Activated gamma-delta T cell treated with anti-CD3 and anti-CD28 coated beads, Interleukin-2, amount 50 U/mL, for 16 hours (primary cell): ENCODE measurements at places on chromosomes 7 and 10.

- no peak for DNase-seq
These were observed 27.7 kb upstream of the TM9SF3 start for GRCh38 chr10:96614515-96614914.

- DNase-seq = no peak
These were observed 2.7 kb upstream of the HERPUD2 start for GRCh38 chr7:35697414-35698175.

DNA sequence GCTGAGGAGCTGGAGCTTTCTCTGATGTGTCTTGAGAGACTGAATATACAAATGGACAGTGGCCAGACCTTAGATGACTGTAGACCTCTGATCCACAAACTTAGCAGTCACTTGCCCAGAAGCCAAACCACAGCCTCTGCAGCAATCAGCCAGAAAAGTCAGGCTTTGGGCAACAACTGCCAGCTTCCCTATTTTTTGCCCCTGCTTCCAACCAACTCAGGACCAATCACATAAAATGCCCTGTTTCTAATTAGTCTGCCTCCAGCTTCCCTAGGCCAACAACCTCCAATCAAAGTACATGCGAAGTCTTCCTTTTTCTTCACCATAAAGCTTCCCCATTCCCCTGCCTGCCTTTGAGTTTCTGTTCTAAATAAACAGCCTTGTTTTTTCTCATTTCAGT lies 37.8 kb upstream of the CACUL1 start:
- no peak for DNase-seq

- no peak for DNase-seq
These were observed 4.6 kb upstream of the LDB3 start for GRCh38 chr10:86663576-86664339.

- no peak for DNase-seq
These were observed 17.6 kb upstream of the DPYSL4 start for GRCh38 chr10:132169031-132169765.

DNA sequence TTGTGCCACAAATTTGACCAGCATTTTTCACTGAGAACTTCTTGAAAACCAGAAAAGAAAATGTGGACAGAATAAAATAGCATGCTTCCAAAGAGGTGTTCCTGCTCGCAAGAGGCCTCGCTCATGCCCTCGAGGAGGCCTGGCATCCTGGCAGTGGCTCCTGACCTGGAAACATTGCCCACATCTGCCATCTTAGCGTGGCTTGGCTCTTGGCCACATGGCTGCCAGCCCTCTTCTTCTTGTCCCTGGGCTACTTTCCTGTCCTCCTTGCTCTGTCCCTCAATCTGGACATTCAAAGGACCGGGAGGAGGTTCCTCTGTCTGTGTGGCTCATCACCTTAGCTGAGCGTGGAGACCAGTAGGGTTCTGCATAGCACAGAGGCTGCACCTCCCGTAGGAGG lies 131.6 kb upstream of the TMEM72 start:
- DNase-seq = no peak

- DNase-seq = no peak
These were observed 28.9 kb upstream of the PCGF5 start for GRCh38 chr10:91191584-91191919.

DNA sequence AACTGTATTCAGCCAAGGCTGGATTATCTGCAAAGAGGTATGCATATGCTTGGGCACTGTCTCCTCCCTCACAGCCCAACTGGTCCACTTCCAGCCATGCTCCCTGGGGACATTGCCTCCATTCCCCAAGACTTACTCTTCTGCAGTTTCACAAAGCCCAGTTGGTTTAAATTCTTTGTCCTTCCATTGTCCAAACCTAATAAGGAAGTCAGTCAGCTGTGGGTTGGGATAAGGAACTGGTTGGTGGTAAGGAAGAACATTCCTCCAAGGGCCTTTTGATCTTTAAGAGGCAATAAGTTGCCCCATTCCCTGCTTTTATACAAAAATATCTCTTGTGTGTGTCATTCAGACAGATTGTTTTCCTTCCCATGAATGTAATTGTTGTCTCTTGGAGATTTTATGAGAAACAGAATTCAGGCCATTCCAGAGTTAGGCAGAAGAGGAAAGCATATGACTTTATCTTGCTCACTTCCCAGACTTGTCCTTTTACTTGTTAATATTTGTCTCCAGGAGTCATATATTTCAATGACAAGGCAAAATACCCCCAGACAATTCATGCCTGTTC lies 673.7 kb downstream of the SUGCT start:
- DNase-seq = no peak

DNA sequence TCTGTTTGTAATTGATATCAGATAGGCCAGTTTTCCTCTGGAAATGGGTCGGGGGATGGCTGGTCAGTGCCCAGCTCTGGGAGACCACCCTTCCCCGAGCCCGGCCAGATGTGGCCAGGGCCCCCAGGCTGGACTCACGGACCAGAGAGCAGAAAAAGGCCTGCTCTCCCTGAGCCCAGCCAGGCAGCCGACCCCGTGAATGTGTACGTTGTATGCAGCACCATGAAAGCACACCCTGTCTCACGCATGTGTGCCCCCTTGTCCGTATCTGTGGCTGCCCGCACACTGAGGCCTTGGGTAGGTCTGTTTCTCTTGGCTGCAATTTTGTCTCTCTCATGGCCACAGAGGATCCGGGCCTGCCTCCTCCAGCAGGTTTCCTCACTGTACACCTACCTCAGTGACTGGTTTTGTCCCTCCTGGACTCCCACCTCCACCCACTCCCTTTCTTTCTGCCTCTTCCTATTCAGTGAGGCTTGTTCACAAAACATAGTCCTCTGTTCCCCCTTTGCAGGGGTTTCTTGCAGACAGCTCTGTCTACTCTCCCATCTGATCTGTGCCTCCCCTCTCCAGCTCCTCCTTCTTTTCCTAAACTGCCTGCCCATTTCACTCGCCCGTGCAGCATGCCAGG lies 23.6 kb upstream of the ANKRD2 start:
- DNase-seq = no peak

- no peak for DNase-seq
These were observed 5.4 kb downstream of the WDR86 start for GRCh38 chr7:151404216-151405011.

GRCh38 chr7:127057918-127058317 lies 194.8 kb downstream of the GRM8 start:
- no peak for DNase-seq

- no peak for DNase-seq
These were observed 871 bp upstream of the GTF2IRD1 start for GRCh38 chr7:74452748-74453321.
